ENCODE measurements at places on chromosomes 3 and 15.
A peak's percentile ranks its signal among the peaks of the same experiment; 100 is the strongest.

GRCh38 chr3:193829781-193830180 is 236.8 kb downstream of the OPA1 start:
- no peak for DNase-seq

- peak; percentile 70 for DNase-seq
These were observed 16.2 kb downstream of the CEP152 start for GRCh38 chr15:48794697-48795134.

DNA sequence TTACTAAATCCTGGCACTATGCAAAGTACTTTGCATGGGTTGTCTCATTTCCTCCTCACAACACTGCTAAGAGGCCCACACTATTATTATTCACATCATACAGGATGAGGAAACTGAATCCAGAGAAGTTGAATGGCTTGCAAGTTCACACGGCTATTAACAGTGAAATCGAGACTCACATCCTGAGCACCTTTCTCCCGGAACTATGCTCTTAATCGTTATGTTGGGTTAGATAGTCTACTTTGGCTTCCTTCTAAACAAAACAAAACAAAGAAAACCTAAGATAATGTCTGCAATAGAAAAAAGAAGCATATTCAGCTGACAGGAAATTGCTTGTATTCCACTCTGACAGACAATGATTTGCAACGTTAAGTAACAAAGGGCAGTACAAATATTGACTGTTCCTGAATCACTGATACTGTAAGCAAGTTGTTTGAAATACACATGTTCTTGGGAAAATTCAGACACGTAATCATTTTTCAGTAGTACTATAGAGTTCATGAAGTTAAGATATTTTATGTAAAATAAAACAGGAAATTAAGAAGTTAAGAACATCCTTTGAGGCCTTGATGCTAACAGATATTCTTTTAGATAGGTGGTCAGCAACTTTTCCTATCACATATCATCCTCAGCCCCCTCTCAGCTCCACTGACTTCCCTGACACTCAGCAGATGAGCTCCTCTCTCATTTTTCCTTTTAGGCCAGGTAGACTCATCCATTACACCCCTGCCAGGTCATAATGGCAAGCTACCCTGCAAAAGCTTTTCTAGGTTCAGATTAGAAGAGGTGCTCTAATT is 40.7 kb downstream of the C2CD4B start:
- peak; percentile 49 for DNase-seq

- DNase-seq = no peak
These were observed 108.4 kb downstream of the SHQ1 start for GRCh38 chr3:72739531-72740466.

DNA sequence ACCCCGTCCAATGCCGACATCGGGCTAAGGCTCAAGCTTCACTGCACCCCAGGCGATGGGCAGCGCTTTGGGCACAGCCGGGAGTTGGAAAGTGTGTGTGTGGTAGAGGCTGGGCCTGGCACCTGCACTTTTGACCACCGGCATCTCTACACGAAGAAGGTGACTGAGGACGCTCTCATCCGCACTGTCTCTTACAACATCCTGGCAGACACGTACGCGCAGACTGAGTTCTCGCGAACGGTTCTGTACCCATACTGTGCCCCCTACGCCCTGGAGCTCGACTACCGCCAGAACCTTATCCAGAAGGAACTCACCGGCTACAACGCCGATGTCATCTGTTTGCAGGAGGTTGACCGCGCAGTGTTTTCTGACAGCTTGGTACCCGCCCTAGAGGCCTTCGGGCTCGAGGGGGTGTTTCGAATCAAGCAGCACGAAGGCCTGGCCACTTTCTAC is 1.0 kb downstream of the PDE12 start:
- peak; percentile 59 for DNase-seq

GRCh38 chr3:179068779-179069530 is 2.7 kb downstream of the ZMAT3 start:
- DNase-seq = no peak
